Activated CD4-positive, alpha-beta memory T cell treated with anti-CD3 and anti-CD28 coated beads for 36 hours (primary cell): ENCODE measurements at places on chromosomes 6 and 20. TPM values are rescaled to one million over a fixed set of nuclear protein-coding genes. Genes with fewer than 3 reads are reported as not detected.

TGM2 gene
- not detected for total RNA-seq

SPATS1 gene
- not detected for total RNA-seq

SNRNP48 gene
- 21.1 TPM for total RNA-seq

SOX4 gene
- 0.12 TPM for total RNA-seq

- DNase-seq: no peak
Observed at GRCh38 chr20:1319051-1319450, 9.9 kb downstream of the SDCBP2 start.

DNA sequence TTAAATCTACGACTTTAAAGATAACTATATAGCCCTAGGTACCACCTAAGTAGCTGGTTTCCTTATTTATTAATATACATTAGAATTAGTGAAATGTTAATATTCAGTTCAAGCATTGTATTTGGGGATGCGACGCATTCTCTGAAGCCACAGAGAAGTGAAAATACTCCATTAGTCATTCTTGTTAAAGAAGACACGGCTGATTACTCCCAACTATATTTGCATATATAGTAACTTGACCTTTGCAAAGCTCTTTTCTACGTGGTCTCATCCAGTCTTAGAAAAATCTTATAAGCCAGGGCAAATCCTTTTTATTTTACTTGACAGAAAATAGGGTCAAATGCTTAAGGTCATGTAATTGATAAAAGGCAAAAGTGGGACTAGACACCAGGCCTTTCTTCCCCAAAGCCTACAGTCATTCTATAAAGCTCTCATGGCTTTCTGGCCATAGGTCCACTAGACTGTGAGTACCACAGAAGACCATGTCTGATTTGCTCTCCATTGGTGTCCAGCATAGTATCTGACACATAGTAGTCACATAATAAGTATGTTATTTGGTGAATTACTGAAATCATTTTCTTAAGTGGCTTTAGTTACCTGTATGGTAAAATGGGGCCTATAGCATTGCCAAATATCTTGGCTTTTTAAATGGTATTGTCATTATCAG, 11.3 kb downstream of the ZHX3 start:
- no peak for DNase-seq

GRCh38 chr6:168091381-168092264, 12.6 kb upstream of the FRMD1 start:
- DNase-seq: no peak

GRCh38 chr6:20746024-20746423, 211.8 kb downstream of the CDKAL1 start:
- DNase-seq: no peak

GRCh38 chr6:127119102-127120022, 891 bp downstream of the RSPO3 start:
- DNase-seq: peak; percentile 21

- DNase-seq: peak; percentile 33
Observed at GRCh38 chr6:124961777-124962638, at the start of gene RNF217. Gene RNF217, plus strand, starts transcription at chr6:124962437. Its CDS starts 108 bp downstream, at chr6:124962545.
